Pons (tissue), 1 donor: ENCODE measurements at places on chromosomes 16 and 17.
A peak's percentile ranks its signal among the peaks of the same experiment; 100 is the strongest.

GRCh38 chr16:667780-668518 lies at the start of gene RHOT2:
TSS of gene RHOT2 (plus strand) at chr16:668132. CDS start at chr16:668200, 68 bp downstream.
- peak; percentile 83 for DNase-seq

GRCh38 chr16:75497558-75497957 lies 2.3 kb upstream of the CHST6 start:
- peak; percentile 40 for DNase-seq

- DNase-seq = peak; percentile 37
Observed at GRCh38 chr17:40038882-40039513, 15.2 kb downstream of the MED24 start.

DNA sequence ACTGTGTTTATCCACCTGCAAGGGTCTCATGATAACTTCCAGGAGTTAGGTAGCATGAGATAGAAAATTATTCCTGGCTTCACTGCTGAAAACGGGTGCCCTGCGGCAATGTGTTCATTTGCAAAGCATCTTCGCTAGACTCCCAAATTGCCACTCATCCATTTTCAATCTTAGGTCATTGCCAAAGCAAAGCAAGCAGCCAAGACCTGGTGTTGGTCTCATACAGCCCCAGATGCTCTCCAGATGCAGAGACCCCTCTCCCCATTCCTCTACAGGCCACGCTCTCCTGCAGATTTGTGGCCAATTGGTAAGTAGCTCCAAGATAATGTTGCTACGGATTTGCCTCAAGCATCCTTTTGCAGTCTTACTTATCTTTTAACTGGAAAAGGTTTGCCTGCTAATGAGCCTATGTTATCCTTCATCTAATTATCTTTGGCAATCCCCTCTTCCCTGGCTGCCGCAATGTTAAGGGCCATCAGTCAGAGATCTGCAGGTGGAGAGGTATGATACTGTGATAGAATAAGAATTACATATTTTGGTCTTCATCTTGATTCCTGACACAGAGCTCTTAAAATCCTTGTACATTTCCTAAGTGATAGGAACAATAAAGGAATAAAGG lies 222.0 kb downstream of the SLC39A11 start:
- DNase-seq = no peak

- DNase-seq = no peak
Observed at GRCh38 chr16:87540897-87541146, 48.0 kb upstream of the ZCCHC14 start.

GRCh38 chr17:28343491-28343932 lies 8.0 kb downstream of the TNFAIP1 start:
- DNase-seq = no peak

DNA sequence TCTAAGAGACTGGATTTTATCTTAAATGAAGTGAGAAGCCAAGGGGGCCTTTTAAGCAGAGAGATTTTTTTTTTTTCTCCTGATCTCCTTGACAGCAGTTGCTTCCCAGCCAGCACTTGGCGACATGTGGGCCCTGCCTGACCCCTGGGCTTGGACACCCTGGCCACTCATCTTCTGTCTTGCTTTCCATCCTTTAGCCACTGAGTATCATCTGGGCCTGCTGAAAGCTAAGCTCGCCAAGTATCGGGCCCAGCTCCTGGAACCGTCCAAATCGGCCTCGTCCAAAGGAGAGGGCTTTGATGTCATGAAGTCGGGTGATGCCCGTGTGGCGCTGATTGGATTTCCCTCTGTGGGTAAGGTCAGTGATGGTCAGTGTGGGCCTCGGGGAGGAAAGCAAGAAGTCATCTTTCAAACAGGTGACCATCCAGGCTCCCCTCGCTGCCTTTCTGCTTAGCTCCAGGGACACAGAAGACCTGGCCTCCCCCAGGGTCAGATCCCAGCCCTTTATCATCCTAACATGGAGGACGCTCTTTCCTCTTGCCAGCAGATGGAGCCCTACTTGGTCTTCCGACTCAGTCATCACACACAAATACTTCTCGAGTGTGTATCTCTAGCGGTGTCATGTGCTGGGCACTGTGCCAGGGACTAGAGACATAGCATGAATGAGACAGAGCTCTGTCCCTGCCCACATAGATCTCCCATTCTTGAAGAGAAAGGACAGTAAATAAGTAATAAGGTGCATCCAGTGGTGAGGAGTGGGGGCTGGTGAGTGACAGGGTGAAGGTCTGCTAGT lies 6.1 kb downstream of the DRG2 start:
- DNase-seq = no peak

DNA sequence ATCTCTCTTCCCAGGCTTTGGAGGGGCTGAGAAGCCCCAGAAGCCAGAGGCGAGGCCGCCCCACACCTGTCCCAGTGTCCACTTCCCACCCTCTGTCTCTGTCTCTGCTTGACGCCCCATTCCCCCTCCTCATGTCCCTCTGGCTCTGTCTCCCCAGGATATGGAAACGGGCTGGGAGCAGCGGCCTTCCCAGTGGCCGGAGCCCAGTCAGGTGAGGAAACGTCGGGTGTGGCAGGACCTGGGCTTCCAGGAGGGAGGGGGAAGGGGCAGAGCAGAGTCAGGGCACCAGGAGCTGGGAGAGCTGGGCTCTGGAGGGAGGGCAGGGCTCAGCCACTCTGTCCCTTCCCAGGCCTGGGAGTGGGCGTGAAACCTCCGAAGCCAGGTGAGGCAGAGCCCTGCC lies 10.6 kb upstream of the PKMYT1 start:
- no peak for DNase-seq

DNA sequence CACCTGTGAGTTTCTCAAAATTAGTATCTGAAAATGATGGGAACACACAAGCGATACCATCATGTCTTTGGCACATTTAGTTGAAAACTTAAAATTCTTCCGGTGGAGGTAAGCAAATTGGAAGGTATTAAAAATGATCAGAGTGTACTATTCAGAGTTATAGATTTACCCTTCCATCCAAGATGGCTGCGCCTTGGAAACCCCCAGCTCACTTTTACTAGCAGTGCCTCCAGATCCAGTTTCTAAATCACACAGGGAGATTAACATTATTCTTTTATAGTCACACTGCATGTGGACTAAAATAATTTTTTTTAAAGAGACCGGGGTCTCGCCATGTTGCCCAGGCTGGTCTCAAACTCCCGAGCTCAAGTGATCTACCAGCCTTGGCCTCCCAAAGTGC lies 15.0 kb downstream of the PITPNC1 start:
- DNase-seq = no peak

GRCh38 chr16:68284847-68285246 lies 20.5 kb downstream of the SLC7A6 start:
- peak; percentile 53 for DNase-seq

GRCh38 chr16:47493381-47494337 lies 32.5 kb downstream of the PHKB start:
- DNase-seq = peak; percentile 15
